ENCODE measurements at places on chromosomes 16 and 17. TPM values are rescaled to one million over a fixed set of nuclear protein-coding genes. Genes with fewer than 3 reads are reported as not detected.

- H3K27me3 ChIP-seq = peaks cover 23% of the 10 kb centered on the region
- DNase-seq = no peak
- H3K36me3 ChIP-seq = no peaks in the 10 kb centered on the region
- H3K4me3 ChIP-seq = no peak overlapping the region
Measured at GRCh38 chr17:50210240-50211225, 9.1 kb upstream of the COL1A1 start.

DNA sequence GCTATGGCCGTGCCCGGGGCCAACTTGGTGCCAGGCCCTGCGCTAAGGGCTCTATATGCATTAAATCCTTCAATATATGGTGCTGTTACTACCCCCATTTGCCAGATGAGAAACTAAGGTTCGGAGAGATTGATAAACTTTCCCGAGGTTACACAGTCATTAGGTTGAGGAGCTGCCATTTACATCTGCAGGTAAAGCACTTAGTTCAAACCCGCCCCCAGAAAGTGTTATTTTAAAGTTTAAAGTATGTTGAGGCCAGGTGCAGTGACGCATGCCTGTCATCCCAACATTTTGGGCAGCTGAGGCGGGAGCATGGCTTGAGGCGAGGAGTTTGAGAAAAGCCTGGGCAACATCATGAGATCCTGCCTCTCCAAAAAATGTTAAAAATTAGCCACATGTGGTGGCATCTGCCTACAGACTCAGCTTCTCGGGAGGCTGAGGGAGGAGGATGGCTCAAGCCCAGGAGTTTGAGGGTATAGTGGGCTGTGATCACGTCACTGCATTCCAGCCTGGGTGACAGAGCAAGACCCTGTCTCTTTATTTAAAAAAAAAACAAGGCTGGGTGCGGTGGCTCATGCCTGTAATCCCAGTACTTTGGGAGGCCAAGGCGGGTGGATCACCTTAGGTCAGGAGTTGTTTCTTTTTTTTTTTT is 264.7 kb downstream of the PARN start:
- no peak overlapping the region for H3K4me3 ChIP-seq
- DNase-seq = no peak
- H3K27ac ChIP-seq = no peak overlapping the region
- H3K4me1 ChIP-seq = no peaks in the 10 kb centered on the region
- H3K36me3 ChIP-seq = no peaks in the 10 kb centered on the region

Gene CTRL
- 2.5 TPM for total RNA-seq

DNA sequence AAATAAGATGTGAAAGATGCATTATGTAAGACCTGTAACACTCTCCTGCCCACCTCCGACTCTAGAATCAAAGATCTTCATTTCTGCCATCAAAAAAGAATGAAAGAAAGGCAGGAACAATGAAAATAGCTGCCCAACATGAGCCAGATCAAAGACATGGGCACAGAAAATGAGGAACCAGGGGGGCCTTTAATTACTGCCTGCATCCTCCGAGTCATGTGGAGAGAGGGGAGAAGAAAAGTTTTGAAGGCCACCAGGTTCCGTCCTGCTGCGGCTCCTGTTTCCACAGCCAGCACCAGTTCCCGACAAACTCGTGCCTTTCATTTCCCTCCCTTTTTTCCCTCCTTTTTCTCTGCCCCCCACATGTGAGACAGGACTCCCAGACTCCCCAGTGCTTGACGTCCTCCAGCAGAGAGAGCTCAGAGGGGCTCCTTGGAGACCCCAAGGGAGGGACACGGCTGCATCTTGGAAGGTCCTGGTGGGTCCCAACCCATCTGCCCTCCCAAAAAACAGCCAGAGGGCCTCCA is 168.4 kb downstream of the ZNF423 start:
- no peak for DNase-seq
- no peak overlapping the region for H3K4me3 ChIP-seq
- no peak overlapping the region for H3K27ac ChIP-seq
- no peaks in the 10 kb centered on the region for H3K4me1 ChIP-seq
- H3K36me3 ChIP-seq = no peaks in the 10 kb centered on the region
- peaks cover 15% of the 10 kb centered on the region for H3K27me3 ChIP-seq

DNA sequence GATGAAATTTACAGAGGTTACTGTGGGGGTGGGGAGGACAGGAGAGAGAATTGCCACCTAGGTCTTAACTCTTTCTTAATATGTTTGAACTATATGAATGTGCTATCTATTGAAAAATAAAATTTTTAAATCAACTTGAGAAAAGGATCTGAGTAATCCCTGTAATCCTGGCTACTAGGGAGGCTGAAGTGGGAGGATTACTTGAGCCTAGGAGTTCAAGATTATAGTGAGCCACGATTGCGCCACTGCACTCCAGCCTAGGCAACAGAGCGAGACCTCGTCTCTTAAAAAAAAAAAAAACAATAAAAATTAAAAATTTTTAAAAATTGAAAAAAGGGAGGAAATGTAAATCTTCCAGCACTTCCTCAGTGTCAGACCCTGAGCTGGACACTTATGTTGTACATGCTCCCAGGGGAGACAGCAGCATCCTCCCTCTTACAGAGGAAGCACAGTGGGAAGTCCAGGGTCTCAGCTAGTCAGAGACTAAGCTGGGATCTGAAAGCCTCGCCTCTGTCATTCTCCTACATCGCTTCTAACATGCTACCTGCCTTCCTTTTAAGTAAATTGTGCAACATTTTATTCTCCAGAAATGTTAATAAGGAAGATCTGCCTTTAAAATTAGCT is 21.9 kb downstream of the PMM2 start:
- DNase-seq = no peak
- H3K27ac ChIP-seq = peak overlapping the region; percentile 69
- no peaks in the 10 kb centered on the region for H3K27me3 ChIP-seq
- H3K4me3 ChIP-seq = no peak overlapping the region
- H3K36me3 ChIP-seq = peaks cover 70% of the 10 kb centered on the region

GRCh38 chr16:10750793-10751192 is 7.2 kb downstream of the NUBP1 start:
- no peak for DNase-seq
- H3K36me3 ChIP-seq = peaks cover 34% of the 10 kb centered on the region
- H3K27ac ChIP-seq = no peak overlapping the region

DNA sequence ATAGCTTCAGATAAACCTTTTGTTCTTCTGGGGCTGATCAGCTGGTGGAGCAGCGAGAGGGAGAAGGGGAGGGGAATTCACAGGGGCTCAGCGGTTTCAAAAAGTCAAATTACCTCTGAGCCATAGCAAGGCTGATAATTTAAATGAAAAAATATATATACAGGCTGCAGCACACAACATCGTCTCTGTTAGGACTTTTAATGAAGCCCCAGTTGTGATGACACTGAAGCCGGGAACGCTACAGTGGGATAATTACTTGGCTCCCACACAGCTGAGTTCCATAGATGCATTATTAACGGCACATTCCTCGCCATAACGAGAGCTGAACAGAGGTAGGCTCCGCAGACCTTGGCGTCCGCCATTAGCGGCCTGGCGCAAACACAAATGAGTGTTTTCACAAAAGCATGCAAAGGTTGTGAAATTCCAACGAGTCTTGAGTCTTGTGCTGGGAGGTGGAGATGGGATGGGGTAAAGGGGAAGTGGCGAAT is 216.0 kb downstream of the C16orf78 start:
- no peak overlapping the region for H3K4me3 ChIP-seq

GRCh38 chr17:78781104-78781892 is 775 bp downstream of the CYTH1 start:
- H3K36me3 ChIP-seq = peaks cover 10% of the 10 kb centered on the region
- DNase-seq = peak; percentile 64
- peak overlapping the region; percentile 77 for H3K4me3 ChIP-seq
- H3K4me1 ChIP-seq = peaks cover 54% of the 10 kb centered on the region
- no peaks in the 10 kb centered on the region for H3K27me3 ChIP-seq

- DNase-seq = no peak
- peaks cover 7% of the 10 kb centered on the region for H3K4me1 ChIP-seq
- peaks cover 16% of the 10 kb centered on the region for H3K27me3 ChIP-seq
- no peak overlapping the region for H3K4me3 ChIP-seq
- H3K27ac ChIP-seq = no peak overlapping the region
- H3K36me3 ChIP-seq = no peaks in the 10 kb centered on the region
Measured at GRCh38 chr17:76865174-76865573, 3.0 kb upstream of the MGAT5B start.

GRCh38 chr16:82340531-82340930 is 170.5 kb upstream of the MPHOSPH6 start:
- H3K4me3 ChIP-seq = no peak overlapping the region
- no peak for DNase-seq
- peaks cover 24% of the 10 kb centered on the region for H3K27me3 ChIP-seq
- H3K4me1 ChIP-seq = no peaks in the 10 kb centered on the region
- H3K27ac ChIP-seq = no peak overlapping the region

DNA sequence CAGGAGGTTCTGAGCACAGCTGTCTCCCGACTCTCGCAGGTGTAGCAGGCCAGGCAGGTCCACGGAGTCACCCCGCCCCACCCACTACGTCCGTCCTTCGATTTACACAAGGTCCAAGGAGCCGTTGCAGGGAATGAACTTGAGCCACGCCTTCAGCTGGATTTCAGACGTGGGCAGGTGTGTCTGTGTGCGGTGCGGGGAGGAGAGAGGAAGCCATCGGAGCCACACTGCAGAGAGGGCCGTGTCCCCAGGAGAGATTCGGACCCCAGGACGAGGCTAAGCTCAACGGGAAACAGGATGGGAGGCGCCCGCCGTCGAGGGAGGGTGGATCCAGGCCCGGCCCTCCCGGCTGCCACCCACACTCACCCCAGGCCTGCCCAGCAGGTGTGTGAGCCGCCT is 50.3 kb downstream of the RPH3AL start:
- no peaks in the 10 kb centered on the region for H3K4me1 ChIP-seq
- H3K27me3 ChIP-seq = no peaks in the 10 kb centered on the region
- no peak overlapping the region for H3K27ac ChIP-seq
- DNase-seq = no peak
- no peak overlapping the region for H3K4me3 ChIP-seq
- no peaks in the 10 kb centered on the region for H3K36me3 ChIP-seq

DNA sequence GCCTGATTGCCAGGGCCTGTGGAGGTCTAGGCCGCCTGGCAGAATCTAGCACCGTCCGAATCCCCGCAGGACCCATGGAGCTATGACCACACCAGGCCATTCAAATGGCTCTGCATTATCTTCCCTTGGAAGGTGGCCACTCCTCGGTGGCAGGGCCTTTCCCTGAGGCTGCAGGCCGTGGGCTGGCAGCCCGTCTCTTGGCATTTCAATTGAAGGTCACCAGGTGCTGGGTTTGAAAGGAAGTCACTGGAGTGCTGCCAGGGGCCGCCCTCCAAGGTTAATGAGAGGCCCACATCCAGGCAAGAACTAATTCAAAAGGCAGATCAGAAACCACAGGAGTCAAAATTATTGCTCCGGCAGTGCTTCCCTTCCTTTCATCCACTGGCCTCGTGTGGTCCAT is 27.7 kb upstream of the CACNG5 start:
- peaks cover 11% of the 10 kb centered on the region for H3K4me1 ChIP-seq
- no peaks in the 10 kb centered on the region for H3K27me3 ChIP-seq
- DNase-seq = no peak
- H3K4me3 ChIP-seq = no peak overlapping the region
- peaks cover 14% of the 10 kb centered on the region for H3K36me3 ChIP-seq
- H3K27ac ChIP-seq = no peak overlapping the region

Gene EMC8
- 32.9 TPM for total RNA-seq

Gene HOXB2
- total RNA-seq = 3.3 TPM

GRCh38 chr16:3951861-3952736 is 71.6 kb upstream of the CREBBP start:
- no peaks in the 10 kb centered on the region for H3K36me3 ChIP-seq
- no peak overlapping the region for H3K27ac ChIP-seq
- peaks cover 18% of the 10 kb centered on the region for H3K27me3 ChIP-seq
- no peak overlapping the region for H3K4me3 ChIP-seq
- DNase-seq = no peak

GRCh38 chr17:18950346-18950745 is 1.6 kb upstream of the SLC5A10 start:
- no peaks in the 10 kb centered on the region for H3K36me3 ChIP-seq
- DNase-seq = no peak
- no peak overlapping the region for H3K4me3 ChIP-seq
- no peaks in the 10 kb centered on the region for H3K27me3 ChIP-seq

DNA sequence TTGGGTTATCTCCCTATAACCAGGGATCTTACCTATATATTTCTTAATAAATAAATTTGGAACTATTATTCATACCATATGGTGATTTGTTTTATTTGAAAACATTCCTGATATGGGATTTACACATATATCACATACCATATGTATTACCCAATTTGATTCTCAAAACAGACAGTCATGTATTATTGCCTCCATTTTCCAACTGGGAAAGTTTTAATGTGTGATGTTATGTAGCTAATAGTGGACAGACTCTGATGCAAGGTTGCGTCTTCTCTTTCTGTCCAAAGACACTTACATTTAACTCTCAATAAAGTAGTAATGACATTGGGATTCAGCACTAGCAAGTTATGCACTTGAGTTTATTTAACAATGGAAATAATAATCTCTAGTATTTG is 1.1 kb downstream of the KRTAP9-9 start:
- H3K4me3 ChIP-seq = no peak overlapping the region
- no peak overlapping the region for H3K27ac ChIP-seq
- no peaks in the 10 kb centered on the region for H3K36me3 ChIP-seq
- peaks cover 4% of the 10 kb centered on the region for H3K27me3 ChIP-seq
- DNase-seq = no peak
- H3K4me1 ChIP-seq = peaks cover 13% of the 10 kb centered on the region

- H3K36me3 ChIP-seq = peaks cover 11% of the 10 kb centered on the region
- no peaks in the 10 kb centered on the region for H3K27me3 ChIP-seq
- peak; percentile 92 for DNase-seq
- peak within 1 kb of the TSS; percentile 85 for H3K27ac ChIP-seq
- peak within 1 kb of the TSS; percentile 84 for H3K4me3 ChIP-seq
Measured at GRCh38 chr16:67562526-67562917, at the start of gene CTCF. CTCF (plus strand) TSS chr16:67562526; CDS start chr16:67610833, 48,307 bp downstream.

DNA sequence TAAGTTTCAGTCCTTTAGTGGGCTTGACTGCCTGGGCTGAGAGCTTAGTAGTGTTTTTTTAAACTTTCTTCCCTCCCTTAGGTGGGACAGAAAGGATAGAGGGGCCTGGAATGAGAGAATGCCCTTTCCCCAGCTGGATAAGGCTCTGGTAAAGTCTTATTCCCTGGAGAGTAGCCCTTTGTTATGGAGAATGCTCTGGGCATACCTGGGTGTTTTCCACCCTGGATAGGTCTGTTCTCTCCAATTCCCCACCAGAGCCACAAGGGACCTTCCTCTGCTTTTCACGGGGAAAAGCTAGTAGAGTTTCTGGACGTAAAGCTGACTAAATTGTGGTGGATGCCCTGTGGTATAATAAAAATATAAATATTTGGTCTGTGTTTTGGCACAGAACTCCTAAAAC is 164.1 kb downstream of the HS3ST4 start:
- peaks cover 33% of the 10 kb centered on the region for H3K27me3 ChIP-seq
- DNase-seq = no peak
- H3K4me1 ChIP-seq = no peaks in the 10 kb centered on the region
- no peak overlapping the region for H3K27ac ChIP-seq

Gene NDUFAF8
- total RNA-seq = 57.9 TPM

- H3K4me3 ChIP-seq = no peak overlapping the region
- H3K27me3 ChIP-seq = no peaks in the 10 kb centered on the region
- peaks cover 14% of the 10 kb centered on the region for H3K36me3 ChIP-seq
- DNase-seq = no peak
- no peak overlapping the region for H3K27ac ChIP-seq
Measured at GRCh38 chr16:22240023-22240710, 34.1 kb downstream of the EEF2K start.
